Stimulated activated CD4-positive, alpha-beta T cell treated with anti-CD3 and anti-CD28 coated beads, Interleukin-15, amount 100 ng/mL, for 1 hour (primary cell): ENCODE measurements at places on chromosomes 11 and 22.

- no peak for DNase-seq
These were observed at the start of gene BTG4 for GRCh38 chr11:111512296-111513239. Gene BTG4 (minus strand): TSS chr11:111512386. CDS start chr11:111498776, 13,610 bp downstream.

- peak; percentile 62 for DNase-seq
These were observed 2.0 kb downstream of the MYH9 start for GRCh38 chr22:36385491-36386350.

- DNase-seq: no peak
These were observed 11.3 kb downstream of the MAML2 start for GRCh38 chr11:96331699-96332116.

- DNase-seq: no peak
These were observed 123.1 kb downstream of the ARHGAP42 start for GRCh38 chr11:100810146-100810545.

DNA sequence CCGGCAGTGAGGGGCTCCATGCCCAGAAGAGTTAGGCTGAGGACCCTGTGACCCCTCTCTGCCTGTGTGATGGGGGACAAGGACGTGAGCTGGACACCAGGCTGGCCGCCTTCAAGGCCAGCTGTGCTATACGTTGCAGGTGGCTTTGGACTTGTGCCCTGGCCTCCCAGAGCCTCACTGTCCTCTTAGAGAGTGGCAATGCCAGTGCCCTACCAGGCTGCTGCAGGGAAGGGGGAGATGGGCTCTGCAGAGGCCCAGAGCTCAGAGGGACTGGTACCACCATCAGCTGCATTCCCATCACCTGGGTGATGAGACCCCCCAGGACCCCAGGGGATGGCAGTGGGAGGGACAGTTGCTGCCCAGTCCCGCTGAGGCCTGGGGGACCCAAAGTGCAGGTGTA lies 90.4 kb upstream of the SHISAL1 start:
- no peak for DNase-seq

DNA sequence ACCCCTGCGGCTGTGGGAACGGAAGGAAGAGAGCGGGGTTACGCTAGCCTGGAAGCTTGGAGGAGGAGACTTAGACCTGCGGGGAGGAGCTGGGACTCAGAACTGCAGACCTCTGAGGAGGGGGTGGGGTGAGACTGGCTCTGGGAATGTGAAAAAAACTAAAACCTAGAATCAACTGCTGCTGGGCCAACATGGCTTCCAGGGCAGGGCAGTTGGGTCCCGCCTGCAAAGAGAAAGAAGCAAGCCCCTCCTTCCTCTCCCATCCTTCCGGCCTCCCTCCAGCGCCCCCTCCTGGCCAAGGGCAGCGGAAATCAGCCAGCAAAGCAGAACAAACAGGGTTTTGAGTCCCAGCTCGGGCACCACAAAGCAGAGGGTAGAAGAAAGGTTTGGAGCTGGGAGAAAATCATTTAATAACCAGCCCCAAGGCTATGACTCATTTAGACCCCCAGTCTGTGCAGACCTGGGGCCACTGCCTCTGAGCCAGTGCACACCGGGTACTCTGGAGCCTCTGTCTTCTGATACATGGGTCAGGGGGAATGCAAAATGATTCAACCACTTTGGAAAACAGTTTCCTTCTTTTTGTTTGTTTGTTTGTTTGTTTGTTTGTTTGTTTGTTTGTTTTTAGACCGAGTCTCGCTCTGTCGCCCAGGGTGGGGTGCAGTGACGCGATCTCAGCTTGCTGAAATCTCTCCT lies 7.3 kb upstream of the NCF4 start:
- peak; percentile 75 for DNase-seq

GRCh38 chr22:30310881-30311771 lies 15.6 kb downstream of the TBC1D10A start:
- no peak for DNase-seq

- DNase-seq: no peak
These were observed 2.1 kb downstream of the TSPAN32 start for GRCh38 chr11:2303627-2304505.
